ENCODE measurements at places on chromosomes 16 and 17.

- DNase-seq: no peak
These were observed 91.8 kb upstream of the CLEC18A start for GRCh38 chr16:69859105-69859989.

GRCh38 chr17:83138820-83139219, 59.4 kb downstream of the METRNL start:
- no peak for DNase-seq

- DNase-seq: no peak
These were observed 66.7 kb downstream of the SOX9 start for GRCh38 chr17:72187556-72187955.

DNA sequence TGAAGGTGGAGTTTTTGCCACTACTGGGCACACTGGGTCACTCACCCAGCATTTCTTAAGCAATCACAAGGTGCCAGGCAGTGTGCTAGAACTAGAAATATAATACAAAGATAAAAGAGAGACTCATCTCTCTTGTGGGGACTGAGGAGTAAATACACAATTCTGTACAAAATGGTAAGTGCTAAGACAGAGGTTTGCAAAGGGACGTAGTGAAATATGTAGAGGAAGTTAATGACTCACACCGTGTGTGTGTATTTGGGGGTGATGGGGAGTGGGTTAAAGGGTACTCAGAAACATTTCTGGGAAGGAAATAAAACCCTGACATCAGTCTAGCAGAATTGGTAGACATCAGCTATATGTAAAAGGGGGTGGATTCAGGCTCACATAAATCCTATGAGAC, 389.3 kb downstream of the CA10 start:
- no peak for DNase-seq

- DNase-seq: no peak
These were observed 5.5 kb upstream of the CACNG5 start for GRCh38 chr17:66829386-66829864.

DNA sequence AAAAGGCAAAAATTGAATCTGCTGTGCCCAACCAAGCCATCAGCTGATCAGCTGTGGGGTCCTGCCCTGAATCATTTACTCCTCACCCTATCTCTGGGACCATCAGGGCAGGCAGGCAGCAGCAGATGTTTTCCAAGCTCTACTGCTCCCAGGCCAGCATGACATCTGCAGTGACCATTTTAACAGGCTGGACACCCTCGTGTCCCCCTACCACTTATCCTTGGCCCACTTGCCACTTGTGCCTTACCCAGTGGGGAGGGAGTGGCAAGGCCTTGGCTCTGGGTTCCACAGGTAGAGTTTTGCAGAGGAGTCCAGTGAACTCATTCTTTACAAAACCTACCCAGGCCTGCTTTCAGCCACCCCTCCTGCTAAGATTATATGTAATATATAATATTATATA, 12.0 kb upstream of the CA4 start:
- DNase-seq: no peak

DNA sequence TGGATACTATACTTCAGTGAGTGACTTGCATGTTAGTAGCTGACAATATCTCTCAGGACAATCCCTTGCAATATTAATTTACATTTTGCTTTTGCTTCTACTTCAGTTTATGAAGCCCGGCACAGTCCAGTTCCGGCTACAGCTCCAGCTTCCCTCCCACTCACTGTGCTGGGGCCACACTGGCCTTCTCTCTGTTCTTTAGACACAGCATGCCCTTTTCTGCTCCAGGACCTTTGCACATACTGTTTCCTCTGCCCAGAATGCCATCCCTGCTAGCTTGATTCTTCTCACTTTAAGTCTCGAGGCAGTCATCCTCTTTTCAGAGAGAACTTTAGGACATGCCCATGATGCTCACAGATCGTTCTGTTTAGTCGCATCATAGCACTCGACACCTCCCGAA, 25.5 kb upstream of the LRRC75A start:
- no peak for DNase-seq

DNA sequence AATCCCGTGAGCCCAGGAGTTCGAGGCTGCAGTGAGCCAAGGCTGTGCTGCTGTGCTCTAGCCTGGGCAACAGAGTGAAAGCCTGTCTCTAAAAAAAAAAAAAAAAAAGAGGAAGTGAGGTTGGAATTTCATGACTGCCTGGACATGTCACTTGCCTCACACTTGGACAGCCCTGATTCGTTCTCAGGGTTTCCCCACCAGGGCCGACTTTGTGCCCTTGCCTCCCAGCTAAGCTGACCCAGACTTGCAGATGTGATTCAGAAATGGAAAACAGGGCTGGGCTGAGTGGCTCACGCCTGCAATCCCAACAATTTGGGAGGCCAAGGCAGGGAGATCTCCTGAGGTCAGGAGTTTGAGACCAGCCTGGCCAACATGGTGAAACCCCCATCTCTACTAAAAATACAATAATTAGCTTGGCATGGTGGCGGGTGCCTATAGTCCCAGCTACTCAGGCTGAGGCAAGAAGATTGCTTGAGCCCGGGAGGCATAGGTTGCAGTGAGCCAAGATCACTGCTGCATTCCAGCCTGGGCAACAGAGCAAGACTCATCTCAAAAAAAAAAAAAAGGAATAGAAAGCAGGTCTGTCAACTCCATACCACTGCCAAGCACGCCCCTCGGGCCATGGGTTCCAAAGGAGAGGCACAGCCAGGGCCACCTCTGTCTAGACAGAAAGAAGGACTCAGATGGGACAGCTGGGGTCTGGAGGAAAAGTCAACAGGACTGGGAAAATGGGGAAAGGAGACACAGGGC, 46.9 kb downstream of the SOCS1 start:
- no peak for DNase-seq

GRCh38 chr17:11639736-11640462, 41.6 kb downstream of the DNAH9 start:
- DNase-seq: no peak

DNA sequence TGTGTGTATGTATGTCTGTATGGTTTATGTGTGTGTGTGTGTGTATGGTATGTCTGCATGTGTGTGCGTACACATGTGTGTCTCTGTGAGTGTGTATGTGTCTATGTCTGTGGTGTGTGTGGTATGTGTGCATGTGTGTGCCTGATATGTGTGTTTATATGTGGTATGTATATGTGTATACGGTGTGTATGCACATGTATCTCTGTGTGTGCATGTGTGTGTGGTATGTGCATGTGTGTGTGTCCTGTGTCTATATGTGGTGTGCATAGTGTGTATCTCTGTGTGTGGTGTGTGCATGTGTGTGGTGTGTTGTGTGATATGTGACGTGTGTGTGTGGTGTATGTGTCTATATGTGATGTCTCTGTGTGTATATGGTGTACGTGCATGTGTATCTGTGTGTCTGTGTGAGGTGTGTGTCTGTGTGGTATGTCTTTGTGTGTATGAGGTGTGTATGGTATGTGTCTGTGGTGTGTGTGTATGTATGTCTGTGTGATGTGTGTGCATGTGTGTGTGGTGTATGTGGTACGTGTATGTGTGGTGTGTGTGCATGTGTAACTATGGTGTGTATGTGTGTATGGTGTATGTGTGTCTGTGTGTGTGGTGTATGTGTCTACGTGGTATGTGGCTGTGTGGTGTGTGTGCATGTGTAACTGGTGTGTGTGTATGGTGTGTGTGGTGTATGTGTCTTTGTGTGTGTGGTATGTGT, 164.3 kb upstream of the PLCG2 start:
- DNase-seq: no peak

- no peak for DNase-seq
These were observed 19.8 kb downstream of the GTF3C1 start for GRCh38 chr16:27529962-27530361.

GRCh38 chr17:323721-324571, 28.7 kb downstream of the RPH3AL start:
- no peak for DNase-seq

DNA sequence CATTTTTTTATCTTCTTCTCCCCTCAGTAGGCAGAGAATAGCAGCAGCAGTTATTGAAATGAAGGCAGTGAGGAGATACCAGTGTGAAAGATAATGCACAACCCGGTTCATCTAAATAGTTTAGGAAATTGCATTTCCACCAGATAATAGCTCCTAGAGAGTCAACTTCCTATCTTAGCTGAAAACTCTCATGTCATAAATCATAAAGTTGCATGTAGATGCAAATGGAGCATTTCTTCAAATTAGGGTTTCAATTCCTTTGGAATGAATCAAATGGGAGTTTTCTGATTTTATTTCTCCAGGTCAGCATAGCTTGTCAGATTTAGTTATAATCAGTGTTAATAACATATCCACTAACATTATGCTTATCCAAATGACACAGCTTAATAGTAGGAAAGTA, 335.3 kb downstream of the CNTNAP4 start:
- DNase-seq: no peak

GRCh38 chr17:81003711-81004475, 12.3 kb downstream of the CHMP6 start:
- no peak for DNase-seq

- DNase-seq: peak; percentile 71
These were observed 3.4 kb downstream of the SGCA start for GRCh38 chr17:50169121-50169764.

DNA sequence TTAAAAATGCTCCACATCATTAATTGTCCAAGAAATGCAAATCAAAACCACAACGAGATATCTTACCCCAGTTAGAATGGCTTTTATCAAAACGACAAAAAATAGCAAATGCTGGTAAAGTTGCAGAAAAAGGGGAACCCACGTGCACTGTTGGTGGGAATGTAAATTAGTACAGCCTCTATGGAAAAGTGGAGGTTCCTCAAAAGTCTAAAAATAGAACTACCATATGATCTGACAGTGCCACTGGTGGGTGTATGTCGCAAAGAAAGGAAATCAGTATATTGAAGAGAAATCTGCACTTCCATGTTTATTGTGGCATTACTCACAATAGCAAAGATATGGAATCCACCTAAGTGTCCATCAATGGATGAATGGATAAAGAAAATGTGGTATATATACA, 38.2 kb upstream of the ZFHX3 start:
- DNase-seq: no peak

DNA sequence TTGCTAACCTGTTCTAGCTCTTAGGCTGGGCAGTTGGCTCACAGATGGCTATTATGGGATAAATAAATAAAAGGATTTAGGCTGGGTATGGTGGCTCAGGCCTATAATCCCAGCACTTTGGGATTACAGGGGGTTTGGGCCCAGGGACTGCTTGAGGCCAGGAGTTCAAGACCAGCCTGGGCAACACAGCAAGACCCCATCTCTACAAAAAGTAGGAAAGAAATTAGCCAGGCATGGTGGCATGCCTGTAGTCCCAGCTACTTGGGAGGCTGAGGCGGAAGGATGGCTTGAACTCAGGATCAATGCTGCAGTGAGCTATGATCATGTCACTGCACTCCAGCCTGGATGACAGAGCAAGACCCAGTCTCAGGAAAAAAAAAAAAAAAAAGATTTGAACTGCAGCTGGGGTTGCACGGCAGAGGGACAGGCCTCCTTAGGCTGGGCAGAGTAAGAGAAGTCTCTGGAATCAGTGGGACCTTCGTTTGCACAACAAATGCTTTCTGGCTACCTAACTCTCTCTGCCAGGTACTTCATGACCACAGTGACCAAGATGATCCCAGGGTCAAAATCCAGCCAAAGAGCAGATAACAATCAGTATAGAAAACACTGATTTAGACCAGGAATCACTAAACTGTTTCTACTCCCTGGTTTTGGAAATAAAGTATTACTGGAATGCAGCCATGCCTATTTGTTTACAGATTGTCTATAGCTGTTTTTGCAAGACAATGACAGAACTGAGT, 6.8 kb downstream of the RUSF1 start:
- DNase-seq: no peak

All from memory B cell (primary cell).